Dermis microvascular lymphatic vessel endothelial cell (primary cell): ENCODE measurements at places on chromosomes 5 and 9. TPM values are rescaled to one million over a fixed set of nuclear protein-coding genes. Genes with fewer than 3 reads are reported as not detected.

DNA sequence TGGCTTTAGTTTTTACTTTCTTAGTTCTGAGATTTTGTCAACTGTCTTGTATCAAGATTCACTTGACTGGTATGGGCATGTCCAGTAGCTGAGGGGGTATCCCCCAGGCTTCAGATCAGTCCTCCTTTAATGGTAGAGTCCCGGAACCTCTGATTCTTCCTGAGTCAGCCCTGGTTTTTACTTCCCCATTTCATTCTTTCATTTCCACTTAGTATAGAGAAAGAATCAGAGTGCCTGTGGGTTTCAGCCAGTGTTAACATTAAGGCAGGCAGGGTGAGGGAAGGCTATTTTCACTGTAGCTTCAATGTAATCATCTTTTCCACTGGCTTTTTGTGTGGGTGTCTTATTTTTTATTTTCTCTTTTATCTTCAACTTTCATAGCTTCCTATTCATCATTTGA lies 8.3 kb upstream of the COMMD10 start:
- no peak for DNase-seq

DNA sequence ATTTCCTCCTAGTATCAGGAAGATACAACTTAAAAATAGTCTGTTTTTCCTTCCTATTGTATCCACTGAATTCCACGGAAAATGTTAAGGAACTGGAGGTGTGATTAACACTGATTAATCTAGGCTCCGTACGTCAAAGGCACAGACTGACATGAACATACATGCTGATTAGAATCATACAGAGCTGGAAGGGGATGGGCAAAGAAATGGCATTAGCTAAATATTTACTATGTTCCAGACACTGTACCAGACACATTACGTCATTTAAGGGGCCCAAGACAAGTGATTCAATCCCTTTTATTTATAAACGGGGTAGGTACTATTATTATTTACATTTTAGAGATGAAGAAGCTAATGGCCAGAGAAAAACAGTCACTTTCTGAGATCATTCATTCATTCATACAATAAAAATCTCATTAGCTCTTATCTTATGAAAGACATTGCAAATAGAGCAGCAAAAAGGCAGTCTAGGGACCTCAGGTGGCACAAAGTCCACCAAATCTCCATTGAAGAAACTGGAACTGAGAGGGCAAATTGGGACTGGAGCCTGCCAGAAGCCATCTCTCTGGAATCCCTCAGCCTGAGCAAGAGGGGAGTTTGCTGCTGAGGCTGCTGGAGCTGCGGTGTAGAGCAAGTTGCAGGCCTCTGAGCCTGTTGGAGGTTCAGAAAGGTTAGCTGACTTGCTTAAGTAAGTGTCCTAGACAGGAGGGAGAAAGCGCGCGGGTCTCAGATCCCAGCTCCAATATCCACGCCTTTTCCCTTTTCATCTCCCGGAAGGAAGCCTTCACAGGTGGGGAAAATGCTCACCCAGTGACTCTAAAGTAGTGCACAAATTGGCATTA lies 1.6 kb upstream of the TGFBR1 start:
- no peak for DNase-seq

- DNase-seq, result no peak
Observed at GRCh38 chr5:89072842-89073672, 190.1 kb upstream of the MEF2C start.

- DNase-seq, result no peak
Observed at GRCh38 chr5:75534734-75535133, 23.0 kb downstream of the POLK start.

GRCh38 chr5:37791321-37791720 lies 48.5 kb downstream of the GDNF start:
- DNase-seq, result no peak

GRCh38 chr5:118511846-118512245 lies 476.5 kb downstream of the DTWD2 start:
- DNase-seq, result no peak

DNA sequence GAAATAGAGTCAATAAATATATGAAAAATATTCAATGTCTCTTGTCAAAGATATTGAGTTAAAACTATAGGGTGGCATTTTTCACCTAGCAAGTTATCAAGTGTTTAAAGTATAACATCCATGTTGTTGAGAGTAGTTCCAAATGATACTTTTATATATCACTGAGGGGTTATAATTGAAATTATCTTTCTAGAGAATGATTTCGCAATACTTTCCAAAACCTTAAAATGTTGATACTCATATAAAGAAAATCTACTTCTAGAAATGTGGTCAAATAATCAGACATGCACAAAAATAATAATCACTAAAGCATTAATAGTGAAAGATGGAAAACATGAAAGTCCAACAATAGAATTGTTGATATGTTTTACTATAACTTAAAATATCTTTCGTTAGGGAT lies 50.1 kb downstream of the OXCT1 start:
- DNase-seq, result no peak

The ZNF300 gene
- total RNA-seq, result 4.2 and 4.6 TPM in 2 replicates
